ENCODE measurements at places on chromosomes 16 and 17.

DNA sequence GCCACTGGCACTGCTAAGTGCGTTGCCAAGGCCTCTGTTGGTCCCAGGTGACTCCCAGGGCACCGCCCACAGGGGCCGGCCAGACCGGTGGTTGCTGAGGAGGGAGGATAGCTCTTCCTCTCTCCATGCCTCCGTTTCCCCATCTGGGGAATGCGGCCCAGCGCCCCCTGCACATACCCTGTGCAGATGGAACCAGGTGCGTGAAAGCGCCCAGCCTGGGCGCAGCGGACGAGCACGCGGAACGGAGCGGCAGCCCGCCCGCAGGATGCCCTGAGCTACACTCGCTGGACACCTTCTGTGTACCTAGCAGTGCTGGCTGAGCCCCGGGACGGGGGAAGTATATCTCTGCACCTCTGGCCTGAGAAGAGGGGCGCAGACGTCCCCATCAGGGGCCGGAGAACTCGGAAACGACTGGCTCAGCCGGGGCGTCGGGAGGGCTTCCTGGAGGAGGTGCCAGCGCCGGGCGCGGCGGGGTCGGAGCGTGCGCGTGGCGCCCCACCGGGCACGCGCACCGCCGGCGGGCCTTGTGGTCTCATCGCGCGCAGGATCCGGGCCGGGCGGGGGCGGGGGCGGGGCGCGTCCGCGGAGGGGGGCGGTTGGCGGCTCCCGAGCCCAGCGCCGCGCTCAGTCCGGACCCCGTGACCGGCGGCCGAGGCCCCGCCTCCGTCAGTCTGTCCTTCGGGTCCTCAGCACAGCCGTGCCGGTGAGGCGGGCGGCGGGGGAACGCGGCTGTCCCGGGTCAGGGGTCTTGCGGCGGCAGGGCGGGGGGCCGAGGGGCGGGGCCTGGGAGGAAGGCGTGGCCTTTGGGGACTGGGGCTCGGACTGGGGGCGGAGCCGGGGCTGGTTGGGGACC is at the start of the genes CCDC78 and HAGHL:
CCDC78 (minus strand) TSS at position 6 of the 853 bp plus-strand sequence. CDS start 76 bp downstream, outside the sequence.
HAGHL (plus strand) TSS at position 669 of the 853 bp plus-strand sequence. CDS start 404 bp downstream, outside the sequence.
- DNase-seq = peak; percentile 61

- DNase-seq = no peak
Measured at GRCh38 chr16:26026709-26027450, 335.1 kb downstream of the HS3ST4 start.

DNA sequence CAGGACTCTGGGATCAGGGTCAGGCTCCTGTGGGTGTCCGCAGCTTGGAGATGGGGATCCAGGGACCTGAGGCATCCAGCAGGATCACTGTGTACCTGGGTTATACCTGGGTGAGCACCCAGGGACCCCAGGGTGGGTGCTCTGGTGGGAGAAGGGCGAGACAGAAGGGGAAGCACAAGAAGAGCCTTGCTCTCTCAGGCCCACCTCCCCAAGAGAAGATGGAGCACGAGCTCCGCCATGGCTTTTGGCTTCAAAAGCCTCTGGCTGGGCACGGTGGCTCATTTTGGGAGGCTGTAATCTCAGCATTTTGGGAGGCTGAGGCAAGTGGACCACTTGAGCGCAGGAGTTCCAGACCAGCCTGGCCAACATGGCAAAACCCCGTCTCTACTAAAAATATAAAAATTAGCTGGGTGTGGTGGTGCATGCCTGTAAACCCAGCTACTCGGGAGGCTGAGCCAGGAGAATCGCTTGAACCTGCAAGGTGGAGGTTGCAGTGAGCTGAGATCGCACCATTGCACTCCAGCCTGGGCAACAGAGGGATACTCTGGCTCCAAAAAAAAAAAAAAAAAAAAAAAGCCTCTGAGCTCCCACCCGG is 8.9 kb downstream of the DRC7 start:
- DNase-seq = no peak

DNA sequence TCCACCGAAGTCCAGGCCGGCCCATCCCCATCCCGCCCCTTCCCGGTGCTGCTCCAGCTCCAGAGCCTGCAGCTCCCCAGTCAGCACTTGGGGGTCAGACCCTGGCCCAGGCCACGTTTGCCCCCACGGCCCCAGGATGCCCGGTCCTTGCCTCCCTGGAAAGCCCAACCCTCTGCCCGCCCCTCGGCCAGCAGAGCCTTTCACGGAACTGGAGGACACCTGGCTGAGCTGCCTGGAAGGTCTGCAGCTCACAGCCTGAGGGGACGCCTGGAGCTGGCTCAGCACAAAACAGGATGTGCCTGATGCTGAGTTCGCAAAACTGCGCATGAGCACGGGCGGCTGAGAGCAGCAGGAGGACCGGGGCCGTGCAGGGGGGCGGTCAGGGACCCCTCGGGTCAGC is 29.7 kb upstream of the SSTR5 start:
- no peak for DNase-seq

- no peak for DNase-seq
Measured at GRCh38 chr16:13503960-13504635, 415.9 kb upstream of the ERCC4 start.

GRCh38 chr17:72119873-72120641 is 763 bp upstream of the SOX9 start:
- no peak for DNase-seq

DNA sequence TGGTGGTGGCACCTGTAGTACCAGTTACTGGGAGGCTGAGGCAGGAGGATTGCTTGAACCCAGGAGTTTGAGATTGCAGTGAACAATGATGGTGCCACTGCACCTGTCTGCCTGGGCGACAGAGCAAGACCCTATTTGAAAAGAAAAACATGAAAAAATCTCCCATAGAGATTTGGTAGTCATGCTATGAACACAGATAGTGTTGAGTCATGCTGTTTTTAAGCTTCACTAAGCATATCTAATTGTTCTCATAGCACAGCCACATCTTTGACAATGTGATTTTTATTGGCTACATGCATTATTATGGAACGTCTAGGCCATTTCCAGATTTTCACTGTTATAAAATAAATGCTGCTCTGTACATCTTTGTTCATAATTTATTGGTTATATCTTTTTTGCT is 6.0 kb downstream of the IL34 start:
- DNase-seq = no peak

- no peak for DNase-seq
Measured at GRCh38 chr16:80637621-80638020, 96.8 kb downstream of the DYNLRB2 start.

GRCh38 chr16:11699234-11699894 is 31.1 kb downstream of the SNN start:
- no peak for DNase-seq

- DNase-seq = no peak
Measured at GRCh38 chr16:2487517-2487842, 12.6 kb downstream of the TBC1D24 start.

DNA sequence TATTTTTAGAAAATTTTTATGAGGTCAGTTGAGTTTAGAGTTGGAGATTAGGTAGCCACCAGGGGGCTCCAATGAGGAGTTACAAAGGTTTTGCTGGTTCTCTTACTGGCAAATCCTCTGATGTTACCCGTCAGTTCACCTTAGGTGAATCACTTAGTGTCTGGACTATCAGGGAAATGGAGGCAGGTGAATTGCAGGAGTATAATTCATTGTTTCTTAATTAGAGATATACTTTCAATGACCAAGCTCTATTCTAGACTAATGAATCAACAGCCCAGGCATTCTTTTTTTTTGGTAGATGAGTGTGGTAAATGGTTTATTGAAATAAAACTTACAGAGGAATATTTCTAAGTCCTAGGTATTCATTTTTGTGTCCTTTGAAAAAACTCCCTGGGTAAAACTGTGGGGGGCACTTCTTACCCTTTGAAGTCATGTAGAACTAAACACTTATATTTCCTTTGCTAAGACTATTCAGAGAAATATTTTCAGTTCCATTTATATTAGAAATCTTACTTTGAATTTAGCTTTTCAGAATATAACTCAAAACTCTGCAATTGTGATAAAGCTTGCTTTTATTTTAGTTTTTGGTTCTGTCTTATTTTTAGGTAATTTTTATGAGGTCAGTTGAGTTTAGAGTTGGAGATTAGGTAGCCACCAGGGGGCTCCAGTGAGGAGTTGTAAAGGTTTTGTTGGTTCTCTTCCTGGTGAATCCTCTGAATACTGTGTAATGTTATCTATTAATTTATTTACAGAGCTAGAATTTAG is 17.7 kb downstream of the PSMD11 start:
- DNase-seq = peak; percentile 59

DNA sequence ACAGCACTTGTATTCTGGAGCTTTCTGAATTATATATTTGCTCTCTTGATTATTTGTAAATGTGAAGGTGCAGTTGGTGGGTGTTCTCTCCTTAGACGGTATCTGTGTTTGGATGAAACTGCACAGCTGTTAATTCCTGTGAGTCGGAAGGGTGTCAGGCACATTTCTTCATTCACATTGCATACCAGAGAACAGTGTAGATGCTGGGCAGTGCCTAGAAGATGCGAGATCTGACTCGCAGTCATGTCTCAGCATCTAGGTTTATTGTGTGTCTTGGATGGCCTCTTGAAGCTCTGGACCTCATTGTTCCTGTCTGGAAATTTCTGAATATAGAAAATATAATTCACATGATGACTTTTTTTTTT is 61.2 kb downstream of the CLEC16A start:
- DNase-seq = no peak

- DNase-seq = no peak
Measured at GRCh38 chr16:7744546-7745264, 412.1 kb downstream of the RBFOX1 start.

GRCh38 chr17:76086384-76086783 is 7.4 kb downstream of the ZACN start:
- no peak for DNase-seq

GRCh38 chr17:66357037-66357436 is 54.6 kb downstream of the PRKCA start:
- DNase-seq = no peak

- DNase-seq = no peak
Measured at GRCh38 chr17:48571024-48571818, 6.9 kb downstream of the HOXB4 start.

DNA sequence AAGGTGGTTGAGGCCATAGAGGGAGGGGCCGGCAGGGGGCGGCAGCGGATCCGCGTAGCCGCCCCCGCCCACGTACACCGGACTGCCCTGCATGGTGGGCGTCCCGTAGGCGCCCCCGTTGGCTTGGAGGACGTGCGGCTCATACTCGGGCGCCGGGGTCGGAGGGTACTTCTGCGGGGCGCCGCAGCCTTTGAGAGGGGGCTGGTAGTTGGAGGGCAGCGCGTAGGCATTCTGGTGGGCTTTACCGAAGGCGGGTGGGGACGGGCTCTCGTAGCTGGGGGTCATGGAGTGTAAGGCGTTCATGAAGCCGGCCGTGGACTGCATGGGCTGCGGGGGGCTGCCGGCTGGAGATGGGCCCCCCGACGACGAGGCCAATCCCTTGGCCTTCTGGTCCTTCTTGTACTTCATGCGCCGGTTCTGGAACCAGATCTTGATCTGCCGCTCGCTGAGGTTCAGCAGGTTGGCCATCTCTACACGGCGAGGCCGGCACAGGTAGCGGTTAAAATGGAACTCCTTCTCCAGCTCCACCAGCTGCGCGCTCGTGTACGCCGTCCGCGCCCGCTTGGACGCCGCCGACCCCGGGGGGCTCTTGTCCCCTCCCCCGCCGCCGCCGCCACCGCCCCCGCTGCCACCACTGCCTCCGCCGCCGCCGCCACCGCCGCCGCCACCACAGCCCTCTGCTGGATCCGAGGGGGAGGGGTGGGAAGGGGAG is 5.7 kb upstream of the HOXB2 start:
- no peak for DNase-seq

GRCh38 chr17:80799538-80800480 is 191.8 kb upstream of the CHMP6 start:
- DNase-seq = no peak

DNA sequence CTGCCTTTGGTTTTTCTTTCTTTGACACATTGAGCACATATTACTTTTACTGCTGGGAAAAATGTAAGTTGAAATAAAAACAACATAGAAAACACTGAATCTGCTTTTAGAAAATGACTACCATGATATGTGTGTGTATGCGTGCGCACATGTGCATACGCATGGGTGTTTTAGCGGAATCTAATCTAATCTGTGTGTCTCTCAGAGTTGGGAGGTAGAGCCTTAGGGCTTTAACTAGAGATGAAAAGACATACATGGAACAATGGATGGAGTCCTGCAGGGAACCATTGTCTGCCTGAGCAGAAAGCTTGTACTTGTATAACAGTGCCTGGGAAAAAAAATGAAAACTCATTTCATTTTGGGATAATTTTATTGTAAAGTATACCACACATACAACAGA is 12.4 kb downstream of the SLFN5 start:
- no peak for DNase-seq

Measured in stimulated activated CD4-positive, alpha-beta T cell treated with anti-CD3 and anti-CD28 coated beads, Interleukin-1b, Interleukin-23, amount 100 ng/mL, for 4 hours (primary cell).